ENCODE measurements at places on chromosomes 5 and 9. TPM values are rescaled to one million over a fixed set of nuclear protein-coding genes. Genes with fewer than 3 reads are reported as not detected.

DNA sequence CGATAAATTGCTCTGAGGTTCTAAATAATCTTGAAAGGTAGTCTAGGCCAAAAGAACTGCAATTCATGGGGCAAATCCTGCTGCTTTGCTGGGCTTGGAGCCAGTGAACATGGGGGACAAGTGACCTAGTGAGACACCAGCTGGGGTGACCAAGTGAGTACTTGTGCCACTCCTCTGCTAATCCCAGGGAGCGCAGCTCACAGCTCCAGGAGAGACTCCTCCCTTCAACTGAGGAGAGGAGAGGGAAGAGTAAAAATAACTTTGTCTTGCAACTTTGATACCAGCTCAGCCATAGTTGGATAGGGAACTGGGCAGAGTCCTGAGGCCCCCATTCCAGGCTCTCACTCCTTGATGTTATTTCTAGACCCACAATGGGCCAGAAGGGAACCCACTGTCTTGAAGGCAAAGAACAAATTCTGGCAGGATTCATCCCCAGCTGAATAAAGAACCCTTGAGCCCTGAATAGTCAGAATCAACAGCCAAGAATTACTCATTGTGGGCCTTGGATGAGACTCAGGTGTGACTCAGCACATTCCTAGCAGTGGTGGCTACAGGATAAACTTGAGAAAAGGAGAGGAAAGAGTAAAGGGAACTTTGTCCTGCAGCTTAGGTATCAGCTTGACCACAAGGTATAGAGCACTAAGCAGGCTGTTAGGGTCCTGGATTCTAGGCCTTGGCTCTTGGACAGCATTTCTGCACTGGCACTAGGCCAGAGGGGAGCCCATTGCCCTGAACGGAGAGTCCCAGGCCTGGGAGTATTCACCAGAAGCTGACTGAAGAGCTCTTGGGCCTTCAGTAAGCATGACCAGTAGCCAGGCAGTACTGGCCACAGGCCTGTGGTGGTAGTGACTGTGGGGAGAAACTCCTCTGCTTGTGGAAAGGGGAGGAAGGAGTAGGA is 288.3 kb upstream of the CDH18 start:
- H3K36me3 ChIP-seq = no peaks in the 10 kb centered on the region
- no peak overlapping the region for H3K4me3 ChIP-seq
- no peak for DNase-seq
- no peaks in the 10 kb centered on the region for H3K27me3 ChIP-seq
- no peaks in the 10 kb centered on the region for H3K4me1 ChIP-seq

DNA sequence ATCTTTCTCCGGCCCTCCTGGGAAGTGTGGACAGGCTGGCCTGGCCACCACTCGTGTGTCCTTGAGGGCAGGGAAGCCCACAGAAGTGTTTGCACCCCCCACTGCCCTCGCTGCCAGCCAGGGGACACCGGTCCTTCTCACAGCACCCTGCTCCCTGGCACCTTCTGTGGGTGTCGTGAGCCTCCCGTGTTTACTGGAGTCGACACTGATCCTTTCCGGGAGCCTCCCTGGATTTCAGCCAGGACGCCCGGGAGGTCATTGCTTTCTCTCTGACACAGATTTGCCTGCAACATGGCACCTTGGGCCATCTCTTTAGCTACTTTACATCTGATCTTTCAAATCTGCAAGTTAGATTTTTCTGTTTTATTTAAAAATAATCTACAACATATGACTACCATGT is 120.4 kb upstream of the CACNA1B start:
- DNase-seq = no peak
- H3K36me3 ChIP-seq = peaks cover 83% of the 10 kb centered on the region
- H3K27ac ChIP-seq = no peak overlapping the region
- no peaks in the 10 kb centered on the region for H3K27me3 ChIP-seq
- H3K4me3 ChIP-seq = no peak overlapping the region

DNA sequence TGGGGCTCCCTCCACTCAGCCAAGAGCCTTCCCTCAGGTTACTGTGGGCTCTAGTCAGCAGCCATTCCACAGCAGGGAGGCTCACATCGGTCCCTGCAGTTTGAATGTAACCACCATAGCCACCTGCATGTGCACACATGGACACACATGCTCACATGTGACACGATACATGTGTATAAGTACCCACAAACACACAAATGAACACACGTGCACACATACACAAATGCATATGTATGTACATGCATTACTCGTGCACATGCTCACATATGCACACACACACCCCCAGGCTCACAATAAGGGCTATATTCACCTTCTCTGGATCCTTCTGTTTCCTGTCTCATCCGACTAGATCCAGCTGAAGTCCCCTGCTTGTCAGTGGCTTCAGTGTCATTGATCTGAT is 36.2 kb downstream of the UBE2QL1 start:
- H3K4me3 ChIP-seq = no peak overlapping the region
- DNase-seq = no peak
- no peaks in the 10 kb centered on the region for H3K27me3 ChIP-seq

- no peak overlapping the region for H3K27ac ChIP-seq
- DNase-seq = no peak
- no peaks in the 10 kb centered on the region for H3K36me3 ChIP-seq
Observed at GRCh38 chr9:115444959-115445358, 327.0 kb upstream of the TNC start.

DNA sequence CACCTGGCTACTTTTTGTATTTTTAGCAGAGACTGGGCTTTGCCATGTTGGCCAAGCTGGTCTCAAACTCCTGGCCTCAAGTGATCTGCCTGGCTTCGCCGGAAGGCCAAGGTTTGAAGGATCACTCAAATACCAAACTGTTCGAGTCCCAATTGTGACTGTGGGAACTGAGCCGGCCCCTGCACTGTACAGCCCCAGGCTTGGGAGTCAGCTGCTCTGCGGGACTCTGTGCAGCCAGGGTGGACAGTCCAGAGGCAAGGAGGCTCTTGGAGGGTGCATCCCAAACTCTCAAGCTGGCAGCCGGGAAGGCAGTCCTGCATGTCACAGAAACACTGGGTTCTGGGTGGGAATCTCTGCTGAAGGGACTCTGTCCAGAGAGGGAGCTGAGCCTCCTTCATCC is 109.0 kb downstream of the ENTREP1 start:
- H3K4me3 ChIP-seq = no peak overlapping the region
- no peak for DNase-seq
- H3K36me3 ChIP-seq = no peaks in the 10 kb centered on the region
- no peak overlapping the region for H3K27ac ChIP-seq
- H3K27me3 ChIP-seq = no peaks in the 10 kb centered on the region

DNA sequence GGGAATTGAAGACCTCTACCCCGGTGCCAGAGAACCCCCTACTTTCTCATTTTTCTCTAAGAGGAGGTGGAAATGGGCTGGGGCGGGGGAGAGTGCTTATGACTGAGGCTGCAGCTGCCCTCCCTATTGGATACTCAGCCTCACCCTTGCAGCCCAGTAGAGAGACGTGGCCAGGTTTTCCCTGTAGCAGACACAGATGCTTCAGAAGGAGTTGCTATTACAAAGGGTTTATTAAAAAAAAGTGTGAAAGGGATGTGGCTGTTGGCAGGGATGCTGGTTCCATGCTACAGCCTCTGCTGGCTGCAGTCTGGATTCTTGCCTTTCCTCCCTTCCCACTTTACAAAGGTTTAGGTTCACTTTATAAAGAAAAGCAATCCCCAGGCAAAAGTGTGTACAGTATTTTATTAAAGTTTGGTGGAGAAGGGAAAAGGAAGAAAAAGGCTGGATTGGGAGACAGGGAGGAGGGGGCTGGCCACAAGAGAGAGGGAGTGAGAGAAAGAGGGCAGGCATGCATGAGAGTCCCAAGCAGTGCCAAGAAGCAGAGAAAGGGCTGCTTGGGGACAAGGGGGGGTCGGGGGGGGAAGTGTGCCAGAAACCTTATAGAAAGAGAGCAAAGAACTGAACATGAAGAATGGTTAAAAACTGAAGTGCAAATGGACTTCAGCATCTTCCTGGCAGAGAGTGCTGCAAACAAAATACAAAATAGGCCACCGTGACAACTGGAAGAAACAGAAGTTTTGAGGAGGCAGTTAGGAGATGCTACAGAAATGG is 29.5 kb upstream of the NFIB start:
- no peak overlapping the region for H3K4me3 ChIP-seq
- DNase-seq = no peak
- peaks cover 71% of the 10 kb centered on the region for H3K27me3 ChIP-seq

- no peak overlapping the region for H3K4me3 ChIP-seq
- H3K27ac ChIP-seq = no peak overlapping the region
- DNase-seq = no peak
- no peaks in the 10 kb centered on the region for H3K4me1 ChIP-seq
- no peaks in the 10 kb centered on the region for H3K36me3 ChIP-seq
Observed at GRCh38 chr9:33517373-33517772, 6.7 kb upstream of the ANKRD18B start.

GRCh38 chr9:117014061-117014460 is 327.0 kb downstream of the TRIM32 start:
- H3K27ac ChIP-seq = no peak overlapping the region
- no peaks in the 10 kb centered on the region for H3K36me3 ChIP-seq
- no peak for DNase-seq
- no peak overlapping the region for H3K4me3 ChIP-seq
- H3K27me3 ChIP-seq = no peaks in the 10 kb centered on the region

- H3K4me1 ChIP-seq = no peaks in the 10 kb centered on the region
- no peak for DNase-seq
- H3K36me3 ChIP-seq = no peaks in the 10 kb centered on the region
- H3K27me3 ChIP-seq = no peaks in the 10 kb centered on the region
- no peak overlapping the region for H3K4me3 ChIP-seq
Observed at GRCh38 chr5:88281322-88281721, 12.7 kb upstream of the TMEM161B start.

DNA sequence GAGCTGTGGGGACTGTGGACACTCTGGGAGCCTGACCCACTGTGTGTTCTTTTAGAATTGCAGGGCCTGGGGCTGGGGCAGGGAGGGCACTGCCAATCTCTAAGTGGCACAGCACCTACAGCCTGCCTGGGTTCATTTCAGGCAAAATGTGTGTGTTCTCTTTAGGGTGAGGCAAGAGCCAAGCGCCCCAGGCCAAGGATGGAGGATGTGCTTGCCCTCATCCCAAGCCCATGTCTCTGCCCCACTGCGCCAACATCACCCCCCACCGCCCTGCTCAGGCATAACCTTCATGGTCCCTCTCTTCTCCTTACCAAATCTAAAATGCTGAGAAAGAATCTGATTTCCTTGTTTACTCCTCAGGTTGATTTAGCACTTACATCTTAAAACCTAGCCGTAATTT is 304.4 kb downstream of the RAB3C start:
- no peak overlapping the region for H3K27ac ChIP-seq
- H3K4me3 ChIP-seq = no peak overlapping the region
- no peaks in the 10 kb centered on the region for H3K4me1 ChIP-seq

GRCh38 chr5:75603371-75603770 is 7.9 kb upstream of the ANKDD1B start:
- H3K4me3 ChIP-seq = no peak overlapping the region
- no peak overlapping the region for H3K27ac ChIP-seq
- H3K4me1 ChIP-seq = peaks cover 5% of the 10 kb centered on the region
- peaks cover 18% of the 10 kb centered on the region for H3K36me3 ChIP-seq
- no peaks in the 10 kb centered on the region for H3K27me3 ChIP-seq
- no peak for DNase-seq

DNA sequence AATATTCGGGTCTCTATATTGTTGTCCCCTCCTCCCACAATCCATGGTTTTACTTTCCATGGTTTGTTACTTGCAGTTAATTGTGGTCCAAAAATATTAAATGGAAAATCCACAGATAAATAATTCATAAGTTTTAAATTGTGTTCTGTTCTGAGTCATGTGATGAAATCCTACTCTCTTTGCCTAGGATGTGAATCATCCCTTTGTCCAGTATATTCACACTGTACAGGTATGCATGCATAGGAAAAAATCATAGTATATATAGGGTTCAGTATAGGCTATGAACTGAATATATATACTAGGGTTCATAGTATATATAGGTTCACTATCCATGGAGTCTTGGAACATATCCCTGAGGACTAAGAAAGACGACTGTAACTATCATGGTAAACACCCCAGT is 19.6 kb downstream of the INSYN2B start:
- no peak overlapping the region for H3K4me3 ChIP-seq
- peaks cover 80% of the 10 kb centered on the region for H3K36me3 ChIP-seq
- H3K27ac ChIP-seq = no peak overlapping the region
- H3K27me3 ChIP-seq = no peaks in the 10 kb centered on the region
- no peaks in the 10 kb centered on the region for H3K4me1 ChIP-seq
- DNase-seq = no peak

The PPWD1 gene
- polyA plus RNA-seq = 7.7 TPM

The FOXD1 gene
- polyA plus RNA-seq = not detected

The PRDM9 gene
- not detected for polyA plus RNA-seq

The KCNV2 gene
- not detected for polyA plus RNA-seq

The MLANA gene
- not detected for polyA plus RNA-seq

The BTNL9 gene
- not detected for polyA plus RNA-seq

The PKN3 gene
- polyA plus RNA-seq = 0.49 TPM

The SPINK6 gene
- not detected for polyA plus RNA-seq

All from CD14-positive monocyte (primary cell).